ENCODE measurements at places on chromosomes 5 and 9. TPM values are rescaled to one million over a fixed set of nuclear protein-coding genes. Genes with fewer than 3 reads are reported as not detected.

SPATA9 gene
- total RNA-seq, result 0.55 TPM

OBP2B gene
- total RNA-seq, result not detected

GRCh38 chr9:132854832-132855231 is 23.3 kb downstream of the AK8 start:
- no peak overlapping the region for H3K4me3 ChIP-seq
- H3K36me3 ChIP-seq, result no peaks in the 10 kb centered on the region
- DNase-seq, result no peak
- H3K4me1 ChIP-seq, result no peaks in the 10 kb centered on the region

DNA sequence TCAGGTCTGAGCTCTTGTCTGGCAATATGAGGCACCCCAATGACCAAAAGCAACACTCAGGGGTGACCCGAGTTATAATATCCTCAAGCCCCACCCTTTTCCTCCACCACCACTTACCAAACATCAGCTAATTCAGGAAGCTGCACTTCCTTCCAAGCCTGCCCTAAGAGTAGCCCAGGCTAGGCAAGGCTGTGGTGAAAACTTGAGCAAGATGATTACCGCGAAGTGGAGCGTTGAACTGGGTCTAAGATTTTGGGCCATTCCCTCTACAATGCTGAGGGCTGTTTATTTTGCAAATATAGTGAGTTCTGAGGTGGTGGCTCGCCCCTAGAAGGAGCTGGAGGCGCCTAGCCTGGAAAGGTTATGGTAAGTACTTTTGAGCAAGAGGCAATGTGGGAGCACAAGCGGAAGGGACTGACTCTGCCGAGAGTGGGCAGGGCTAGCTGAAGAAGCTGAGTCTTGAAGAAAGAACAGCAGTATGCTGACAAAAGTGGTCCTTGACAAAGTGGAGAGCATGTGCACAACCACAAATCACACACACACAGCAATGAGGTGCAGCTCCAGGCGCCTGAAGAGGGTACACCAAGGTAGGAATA is at the start of gene HK3:
Gene HK3, minus strand, starts transcription at position 51 of the 596 bp plus-strand sequence. CDS start 3,187 bp downstream, outside the sequence.
- peak; percentile 15 for DNase-seq
- H3K4me3 ChIP-seq, result no peak within 1 kb of the TSS

DNA sequence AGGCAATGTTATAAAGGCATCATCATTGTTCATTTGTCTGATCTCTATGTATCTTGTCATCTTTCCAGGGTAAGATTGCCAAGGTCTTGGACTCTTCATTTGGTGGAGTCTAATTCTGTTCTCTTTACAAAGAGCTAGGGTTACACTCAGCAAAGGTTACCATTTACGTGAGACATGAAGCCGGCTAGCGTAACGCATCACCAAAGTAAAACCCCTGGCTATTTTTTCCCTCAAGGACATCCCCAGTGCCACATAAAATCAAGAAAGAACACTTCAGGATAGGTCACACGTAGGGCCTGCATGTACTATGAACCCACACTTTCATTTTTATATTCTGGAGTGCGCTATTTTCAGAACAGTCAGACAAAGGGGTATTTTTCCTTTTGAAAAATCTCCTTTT is 20.0 kb upstream of the MYOT start:
- no peaks in the 10 kb centered on the region for H3K27me3 ChIP-seq
- no peak for DNase-seq
- no peak overlapping the region for H3K27ac ChIP-seq
- no peaks in the 10 kb centered on the region for H3K4me1 ChIP-seq
- no peak overlapping the region for H3K4me3 ChIP-seq
- H3K36me3 ChIP-seq, result no peaks in the 10 kb centered on the region

DNA sequence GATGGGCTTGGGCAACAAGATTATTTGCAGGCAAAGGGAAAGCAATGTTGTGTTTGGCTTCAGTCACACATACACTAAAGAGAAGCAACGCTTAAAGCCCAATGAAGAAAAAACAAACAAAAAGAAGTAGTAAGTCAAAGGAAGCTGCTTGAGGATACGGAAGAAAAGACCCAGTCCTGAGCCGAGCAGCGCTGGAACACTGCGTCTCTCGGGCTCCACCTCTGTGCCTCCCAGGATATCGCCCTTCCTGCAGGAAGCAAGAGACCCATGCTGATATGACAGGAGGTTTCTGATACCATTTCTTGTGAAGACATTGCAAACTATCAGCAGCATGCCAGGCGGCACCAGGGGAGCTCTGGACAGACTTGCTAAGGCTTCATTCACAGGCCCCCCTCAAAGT is 9.9 kb downstream of the GNAQ start:
- no peak overlapping the region for H3K27ac ChIP-seq
- no peaks in the 10 kb centered on the region for H3K36me3 ChIP-seq
- H3K4me1 ChIP-seq, result peaks cover 8% of the 10 kb centered on the region
- no peaks in the 10 kb centered on the region for H3K27me3 ChIP-seq
- H3K4me3 ChIP-seq, result no peak overlapping the region

DNA sequence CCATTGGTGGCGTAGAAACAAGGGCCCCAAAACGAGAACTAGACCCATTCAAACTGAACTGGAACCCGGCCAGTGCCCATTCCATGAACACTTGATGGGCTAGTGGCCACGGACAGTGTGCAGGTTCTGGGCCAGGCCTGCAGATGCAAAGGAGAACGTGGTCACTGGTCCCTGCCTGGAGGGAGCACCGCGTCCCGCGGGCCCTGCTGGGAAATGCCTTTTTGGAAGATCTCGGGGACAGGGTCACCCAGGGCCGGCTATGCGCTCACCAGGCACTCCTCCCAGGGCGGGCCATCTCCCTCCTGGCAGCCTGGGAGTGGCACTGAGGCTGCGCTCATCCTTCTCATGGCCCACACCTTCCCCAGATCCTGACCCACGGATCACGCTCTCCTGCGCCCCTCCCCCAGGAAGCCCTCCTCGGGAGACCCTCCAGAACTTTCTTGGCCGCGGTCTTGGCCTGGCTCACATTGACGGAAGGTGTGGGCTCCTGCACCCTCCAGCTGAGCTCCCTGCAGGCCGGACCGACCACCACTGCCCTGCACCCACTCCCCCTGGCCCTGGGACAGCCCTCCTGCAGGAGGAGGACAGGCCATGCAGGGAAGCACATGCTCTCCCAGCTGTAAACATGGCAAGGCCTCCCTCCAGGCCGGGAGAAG is 2.8 kb upstream of the DIPK1B start:
- H3K27ac ChIP-seq, result no peak overlapping the region
- H3K4me1 ChIP-seq, result peaks cover 10% of the 10 kb centered on the region
- no peaks in the 10 kb centered on the region for H3K27me3 ChIP-seq

Measured in PC-9 (cell line).